ENCODE measurements at places on chromosomes 16 and 17.

DNA sequence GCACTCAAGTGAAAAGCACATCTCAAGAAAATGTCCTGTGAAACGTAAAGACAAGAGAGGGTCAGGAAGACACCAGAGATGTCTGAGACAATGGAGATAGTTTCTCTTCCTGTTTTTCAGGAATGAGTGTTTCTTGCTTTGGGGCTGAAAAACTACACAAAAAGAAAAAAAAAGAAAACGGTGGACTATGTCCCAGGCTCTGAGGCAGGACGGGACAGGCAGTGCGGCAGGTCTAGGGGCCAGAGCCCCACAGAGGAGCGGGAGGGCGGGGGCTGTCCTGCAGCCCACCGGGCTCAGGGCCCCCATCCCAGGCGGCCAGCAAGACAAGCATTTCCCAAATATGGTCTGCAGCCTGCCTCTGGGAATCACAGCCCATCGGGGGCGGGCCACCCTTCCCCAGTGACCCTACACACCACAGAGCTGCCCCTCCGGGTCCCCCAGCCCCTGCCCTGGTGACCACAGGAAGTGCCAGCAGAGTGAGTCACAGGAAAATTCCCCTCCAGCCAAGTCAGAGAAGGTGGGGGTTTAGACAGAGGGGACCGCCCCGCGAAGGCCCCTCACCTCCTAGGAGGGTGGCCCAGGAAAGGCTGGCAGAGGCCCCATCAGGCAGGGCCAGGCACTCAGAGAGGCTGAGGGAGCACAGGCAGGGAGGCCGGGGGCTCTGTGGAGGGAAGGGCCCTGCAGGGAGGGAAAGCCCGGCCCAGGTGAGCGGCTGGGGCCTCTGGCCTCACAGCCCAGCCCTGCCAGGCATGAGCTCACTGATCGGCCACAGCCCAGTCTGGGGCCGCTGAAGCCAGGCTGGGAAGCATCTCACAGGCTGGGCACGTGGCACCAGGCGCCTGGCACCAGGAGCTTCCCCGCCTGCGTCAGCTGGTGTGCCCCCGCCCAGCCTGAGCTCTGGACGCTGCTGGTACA, 6.3 kb downstream of the BCAR1 start:
- DNase-seq = peak; percentile 78

- DNase-seq = no peak
Observed at GRCh38 chr16:1079786-1080525, 7.4 kb downstream of the SSTR5 start.

GRCh38 chr17:47267354-47267828, 13.8 kb downstream of the ITGB3 start:
- DNase-seq = no peak

GRCh38 chr16:73405851-73406250, 357.9 kb upstream of the ZFHX3 start:
- DNase-seq = no peak

GRCh38 chr16:83674931-83675535, 132.7 kb upstream of the HSBP1 start:
- no peak for DNase-seq

DNA sequence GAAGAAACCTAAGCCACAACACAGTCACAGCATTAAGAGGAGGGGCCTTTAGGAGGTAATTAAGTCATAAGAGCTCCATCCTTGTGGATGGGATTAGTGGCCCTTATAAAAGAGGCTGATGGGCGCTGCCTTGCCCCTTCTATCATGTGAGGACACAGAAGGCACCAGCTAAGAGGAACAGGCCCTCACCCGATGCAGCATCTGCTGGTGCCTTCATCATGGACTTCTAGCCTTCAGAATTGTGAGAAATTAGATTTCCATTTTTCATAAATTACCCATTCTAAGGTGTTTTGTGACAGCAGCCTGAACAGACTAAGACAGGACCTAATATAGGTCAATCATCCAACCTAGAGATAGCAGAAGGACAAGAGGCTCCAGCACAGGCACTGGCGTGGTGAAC, 120.8 kb downstream of the CDYL2 start:
- no peak for DNase-seq

DNA sequence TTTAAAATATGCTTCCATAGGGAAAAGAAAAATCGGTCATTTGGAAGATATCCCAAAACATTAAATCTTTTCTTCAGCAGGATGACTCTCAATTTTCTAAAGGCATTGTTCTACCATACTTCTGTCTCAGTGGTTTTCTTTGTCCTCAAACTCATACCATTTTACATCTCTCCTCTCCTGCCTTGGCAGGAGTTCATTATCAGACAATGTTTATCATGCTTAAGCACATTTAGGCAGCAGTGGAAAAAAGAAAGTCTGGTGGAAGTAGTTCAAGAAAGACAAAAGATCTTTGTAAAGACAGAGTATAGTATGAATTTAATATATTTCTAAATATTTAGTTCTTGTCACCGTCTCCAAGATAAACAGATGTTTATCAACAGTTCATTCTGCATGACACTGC, 68.2 kb downstream of the CDK12 start:
- DNase-seq = no peak

DNA sequence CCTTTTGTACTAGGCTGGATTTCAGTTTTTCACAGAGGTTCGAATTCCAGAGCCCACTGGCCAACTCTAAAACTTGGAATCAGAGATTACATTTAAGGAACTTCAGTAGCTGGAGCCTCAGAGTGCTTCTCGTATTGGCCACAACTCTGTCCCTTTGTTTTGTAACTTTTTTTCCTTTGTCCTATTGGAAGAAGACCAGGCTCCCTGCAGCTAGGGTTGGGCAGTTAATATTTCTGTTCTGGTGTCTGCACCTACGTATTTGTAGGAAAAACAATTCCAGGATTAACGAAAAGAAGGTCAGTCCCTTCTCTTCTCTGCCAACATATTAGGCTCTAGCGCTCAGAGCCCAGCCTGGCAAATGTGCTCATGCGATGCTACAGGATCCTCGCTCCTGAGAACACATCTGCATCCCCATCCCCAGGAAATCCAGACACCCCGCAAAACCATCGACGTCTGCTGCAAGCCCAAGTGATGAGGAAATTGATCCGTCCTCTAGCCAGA, 1.9 kb downstream of the CDH11 start:
- no peak for DNase-seq
